Cardiac fibroblast (primary cell): ENCODE measurements at places on chromosomes 5 and 9.

GRCh38 chr9:14245901-14246525 is 67.9 kb downstream of the NFIB start:
- DNase-seq: peak; percentile 81

- DNase-seq: no peak
Measured at GRCh38 chr5:180350711-180351465, 2.2 kb downstream of the GFPT2 start.

DNA sequence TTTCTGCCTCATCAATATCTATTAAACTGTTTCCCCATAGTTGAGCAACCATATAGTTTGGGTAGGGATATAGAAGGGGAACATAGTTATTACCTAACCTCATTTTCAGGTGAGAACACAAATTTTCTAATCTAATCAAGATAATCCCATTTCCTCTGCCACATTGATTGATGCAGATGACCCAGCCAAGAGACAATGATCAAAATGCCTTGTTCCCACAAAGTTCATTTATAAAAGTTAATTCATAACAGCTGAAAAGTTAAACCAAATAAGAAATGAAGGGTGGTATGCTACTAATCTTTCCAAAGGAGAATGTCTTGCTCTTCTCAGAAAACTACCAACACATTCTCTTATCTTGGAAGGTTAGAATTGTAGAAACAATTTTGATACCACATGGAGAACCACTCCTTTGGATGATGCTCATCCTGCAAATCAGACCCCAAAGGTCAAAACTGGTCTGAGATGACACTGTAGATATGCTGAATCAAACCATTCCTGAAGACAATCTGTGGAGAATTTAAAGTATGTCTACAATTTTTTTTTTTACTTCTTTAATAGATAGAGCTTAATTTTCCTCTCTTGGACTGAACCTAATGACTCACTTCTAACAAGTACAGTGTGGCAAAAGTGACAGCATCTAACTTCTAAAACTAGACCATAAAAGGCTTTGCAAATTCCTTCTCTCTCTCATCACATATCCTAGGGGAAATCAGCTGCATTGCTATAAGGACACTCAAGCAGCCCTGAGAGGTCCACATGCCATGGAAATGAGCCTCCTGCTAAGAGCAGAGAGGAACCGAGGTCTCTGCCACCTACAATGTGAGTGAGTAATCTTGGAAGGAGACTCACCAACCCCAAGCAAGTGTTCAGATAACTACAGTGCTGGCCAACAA is 586.7 kb upstream of the TUSC1 start:
- DNase-seq: peak; percentile 43

DNA sequence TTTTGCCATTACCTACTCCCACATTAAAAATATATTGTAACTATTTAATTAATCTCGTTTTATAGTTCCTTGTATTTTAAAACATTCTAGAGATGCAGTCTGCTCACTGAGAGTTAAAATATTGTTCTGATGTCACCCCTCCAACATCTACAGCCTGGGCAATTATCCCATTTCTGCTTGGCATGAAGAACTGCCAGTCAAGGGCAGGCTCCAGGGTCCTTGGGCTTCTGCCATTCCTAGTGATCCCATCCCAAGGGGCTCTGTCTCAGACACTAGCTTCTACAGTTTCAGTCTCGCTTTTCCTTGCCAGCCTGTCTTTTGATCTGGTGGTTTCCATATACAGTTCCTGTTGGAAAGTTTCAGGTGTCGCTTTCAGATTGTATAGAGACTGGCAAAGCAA is 287.2 kb downstream of the TMEM232 start:
- no peak for DNase-seq

GRCh38 chr9:16710888-16711287 is 159.6 kb downstream of the BNC2 start:
- DNase-seq: no peak

- DNase-seq: no peak
Measured at GRCh38 chr5:14995229-14995628, 123.7 kb upstream of the ANKH start.

DNA sequence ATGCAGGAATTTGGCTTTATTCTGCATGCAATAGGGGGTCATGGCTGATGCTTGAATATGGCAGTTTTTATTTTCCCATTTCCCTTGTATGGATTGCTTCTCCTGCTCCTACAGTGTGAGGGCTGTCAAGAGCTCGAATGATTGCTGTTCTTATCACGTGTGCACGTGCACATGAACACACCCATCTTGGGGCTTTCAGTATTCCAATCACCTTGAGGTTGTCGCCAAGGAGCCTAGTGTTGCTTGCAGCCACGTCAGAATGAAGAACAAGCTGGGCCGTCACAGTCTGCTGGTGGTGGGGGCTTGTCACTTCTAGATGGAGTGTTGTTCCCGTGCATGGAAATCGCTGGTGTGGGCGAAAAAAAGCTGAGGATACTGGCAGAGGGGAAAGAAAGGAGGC is 219.4 kb upstream of the GLRA1 start:
- no peak for DNase-seq

DNA sequence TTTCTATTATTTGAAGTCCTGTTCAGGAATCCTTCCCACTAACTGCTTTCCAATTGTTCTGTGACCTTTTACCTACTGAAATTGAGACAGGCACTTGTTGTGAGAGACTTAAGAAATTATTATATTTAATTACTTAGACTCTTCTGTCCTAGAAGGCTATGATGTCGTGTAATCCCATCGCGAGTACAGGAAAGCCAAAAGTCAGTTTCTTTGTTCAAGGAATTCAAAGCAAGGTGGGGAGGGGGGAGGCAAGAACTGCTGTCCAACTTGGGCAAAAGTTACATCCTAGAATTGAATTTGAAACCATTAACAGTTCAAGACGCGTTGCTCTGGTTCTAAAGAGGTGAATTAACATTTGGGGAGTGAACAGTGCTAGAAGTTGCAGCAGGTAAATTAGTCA is 17.9 kb downstream of the NDUFA8 start:
- no peak for DNase-seq

- no peak for DNase-seq
Measured at GRCh38 chr9:89619424-89620138, 14.8 kb downstream of the GADD45G start.

DNA sequence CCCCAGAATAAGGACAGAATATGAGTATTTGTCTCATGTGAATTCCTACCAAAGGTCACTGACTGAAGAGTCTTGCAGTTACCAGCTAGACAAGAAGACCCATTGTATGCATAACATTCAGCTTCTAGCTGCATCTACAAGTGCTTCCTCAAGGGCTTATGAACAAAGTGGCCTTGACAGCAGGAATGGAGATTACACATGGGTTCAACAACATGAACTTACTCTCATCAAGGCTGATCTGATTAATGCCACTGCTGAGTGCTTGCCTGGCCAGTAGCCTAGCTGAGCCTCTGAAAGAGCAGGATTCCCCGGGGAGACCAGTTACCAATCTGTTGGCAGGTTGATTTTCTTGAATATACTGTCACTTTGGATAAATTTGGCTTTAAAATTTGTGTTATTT is 76.7 kb upstream of the CHD1 start:
- DNase-seq: no peak

DNA sequence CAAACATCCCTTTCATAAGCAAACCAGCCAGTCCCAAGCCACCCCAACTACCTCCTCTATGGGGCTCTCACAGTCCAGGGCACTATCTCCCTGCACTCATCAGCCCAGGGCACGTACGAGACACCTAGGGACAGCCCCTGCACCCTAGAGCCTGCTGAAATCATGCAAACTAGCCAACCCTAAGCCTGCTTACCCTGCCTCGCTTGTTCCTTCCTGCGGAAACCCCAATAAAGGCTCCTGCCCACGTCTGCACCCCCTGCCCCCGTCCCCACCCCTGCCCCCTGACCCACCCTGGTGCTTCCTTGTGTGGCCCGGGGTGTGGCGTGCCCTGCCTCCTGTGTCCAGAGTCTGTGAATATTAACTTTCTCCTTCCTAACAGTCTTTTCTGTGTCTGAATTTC is 135.9 kb downstream of the GADD45G start:
- no peak for DNase-seq

GRCh38 chr9:91740701-91741100 is 209.3 kb downstream of the ROR2 start:
- DNase-seq: peak; percentile 64

DNA sequence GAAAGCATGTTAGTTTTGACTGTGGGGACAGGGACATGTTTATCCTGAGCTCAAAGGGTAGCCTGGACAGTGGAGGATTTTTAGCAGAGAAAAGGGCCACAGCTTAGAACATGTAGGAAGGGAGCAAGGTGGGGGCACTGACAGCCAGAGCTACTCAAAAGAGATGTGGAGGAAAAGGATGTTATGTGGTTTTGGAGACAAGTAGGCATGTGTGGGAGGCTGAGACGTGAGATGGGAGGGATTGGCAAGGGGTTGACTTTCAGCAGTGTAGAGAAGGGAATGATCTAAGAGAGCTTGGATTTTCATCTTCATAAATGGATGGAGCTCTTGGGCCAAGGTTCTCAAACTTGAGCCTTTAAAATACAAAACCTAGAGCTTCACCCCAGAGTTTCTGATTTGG is 24.0 kb downstream of the SYK start:
- no peak for DNase-seq

- DNase-seq: no peak
Measured at GRCh38 chr5:171598641-171599152, 179.2 kb downstream of the FGF18 start.

DNA sequence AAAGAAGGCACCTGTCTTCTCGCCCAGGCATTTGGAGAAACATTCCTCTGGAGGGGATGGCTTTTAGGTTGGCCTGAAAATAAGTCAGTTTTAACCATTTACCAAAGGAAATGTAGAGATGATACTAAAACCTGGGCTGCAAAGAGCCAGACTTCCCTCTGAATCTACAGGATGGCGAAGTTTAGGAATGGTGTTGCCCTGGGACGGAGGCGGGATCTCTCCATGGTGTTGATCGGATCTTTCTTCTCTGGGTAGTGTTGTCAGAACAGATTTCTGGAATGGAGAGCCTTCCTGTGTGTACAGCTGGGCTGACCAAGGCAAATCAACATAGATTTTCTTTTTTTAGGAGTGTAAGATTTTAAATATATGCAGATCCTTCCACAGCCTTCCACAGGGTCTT is 159.2 kb downstream of the PDZD2 start:
- no peak for DNase-seq
